ENCODE measurements at places on chromosomes 11 and 22.

DNA sequence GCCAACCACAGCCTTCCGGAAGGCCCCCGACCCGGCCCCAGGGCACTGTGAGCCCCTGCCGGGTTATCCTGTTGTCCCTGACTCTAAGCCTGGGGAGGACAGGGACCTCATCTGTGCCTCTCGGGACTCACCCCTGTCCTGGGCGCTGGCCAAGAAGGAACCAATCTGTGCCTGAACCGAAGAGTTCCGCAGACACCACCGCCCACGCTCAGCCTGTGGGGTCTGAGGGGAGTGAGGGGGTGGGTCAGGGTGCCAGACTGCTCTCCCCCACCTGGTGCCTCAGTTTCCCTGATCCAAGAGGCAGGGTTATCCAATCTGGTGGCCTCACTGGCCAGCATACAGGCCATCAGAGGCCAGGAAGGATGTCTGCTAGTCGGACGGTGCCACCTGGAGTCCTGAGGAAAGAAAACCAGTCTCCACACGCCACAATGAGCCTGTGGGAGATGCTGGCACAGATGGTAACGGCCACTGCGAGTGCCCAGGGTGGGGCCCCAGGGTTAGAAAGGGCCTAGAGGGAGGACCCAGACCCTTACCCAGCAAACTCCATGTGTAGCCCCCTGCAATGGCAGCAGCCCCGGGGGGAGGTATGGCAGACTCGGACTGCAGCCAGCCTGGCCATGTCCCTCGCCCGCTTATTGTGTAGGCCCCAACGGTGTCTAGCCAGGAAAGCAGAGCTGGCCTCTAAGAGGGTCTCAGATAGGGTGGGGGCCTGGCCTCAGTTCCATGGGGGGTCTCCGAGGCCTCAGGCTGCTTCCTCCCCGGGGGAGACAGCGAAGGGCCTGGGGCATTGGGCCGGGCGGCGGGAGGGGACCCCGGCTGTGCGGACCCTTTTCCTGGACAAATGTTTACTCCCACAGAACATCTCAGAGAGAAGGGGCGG, 827 bp upstream of the TNNT3 start:
- DNase-seq = no peak

- DNase-seq = no peak
These were observed 50.3 kb downstream of the TMPRSS5 start for GRCh38 chr11:113655771-113656170.

DNA sequence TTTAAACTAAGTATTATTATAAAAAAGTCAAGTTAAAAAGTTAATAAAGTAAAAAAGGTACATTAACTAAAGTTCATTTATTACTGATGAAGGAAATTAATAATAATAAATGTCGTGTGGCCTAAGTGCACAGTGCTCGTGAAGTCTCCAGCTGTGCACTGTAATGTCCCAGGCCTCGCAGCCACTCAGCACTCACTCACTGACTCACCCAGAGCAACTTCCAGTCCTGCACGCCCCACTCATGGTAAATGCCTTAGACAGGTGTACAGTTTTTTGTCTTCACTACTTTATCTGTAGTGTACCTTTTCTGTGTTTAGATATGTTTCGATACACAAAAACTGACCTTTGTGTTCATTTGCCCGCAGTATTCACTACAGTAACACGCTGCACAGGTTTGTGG, 175.5 kb downstream of the TBC1D22A start:
- no peak for DNase-seq

GRCh38 chr11:62131170-62131464, 7.3 kb downstream of the INCENP start:
- DNase-seq = no peak

DNA sequence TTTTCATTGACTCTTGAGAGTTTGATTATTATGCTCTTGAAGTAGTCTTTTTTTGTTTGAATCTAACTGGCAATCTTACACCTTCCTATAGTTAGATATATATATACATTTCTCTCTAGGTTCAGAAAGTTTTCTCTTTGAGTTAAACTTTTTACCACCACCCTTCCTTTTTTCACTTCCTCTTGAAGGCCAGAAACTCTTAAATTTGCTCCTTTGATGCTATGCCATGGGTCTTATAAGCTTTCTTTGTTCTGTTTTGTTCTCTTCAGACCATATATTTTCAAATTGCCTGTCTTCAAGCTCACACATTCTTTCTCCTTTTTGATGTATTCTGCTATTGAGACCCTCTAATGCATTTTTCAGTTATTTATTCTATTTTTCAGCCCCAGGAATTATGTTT, 513.5 kb upstream of the CNTN5 start:
- no peak for DNase-seq
